ENCODE measurements at places on chromosomes 16 and 17.

DNA sequence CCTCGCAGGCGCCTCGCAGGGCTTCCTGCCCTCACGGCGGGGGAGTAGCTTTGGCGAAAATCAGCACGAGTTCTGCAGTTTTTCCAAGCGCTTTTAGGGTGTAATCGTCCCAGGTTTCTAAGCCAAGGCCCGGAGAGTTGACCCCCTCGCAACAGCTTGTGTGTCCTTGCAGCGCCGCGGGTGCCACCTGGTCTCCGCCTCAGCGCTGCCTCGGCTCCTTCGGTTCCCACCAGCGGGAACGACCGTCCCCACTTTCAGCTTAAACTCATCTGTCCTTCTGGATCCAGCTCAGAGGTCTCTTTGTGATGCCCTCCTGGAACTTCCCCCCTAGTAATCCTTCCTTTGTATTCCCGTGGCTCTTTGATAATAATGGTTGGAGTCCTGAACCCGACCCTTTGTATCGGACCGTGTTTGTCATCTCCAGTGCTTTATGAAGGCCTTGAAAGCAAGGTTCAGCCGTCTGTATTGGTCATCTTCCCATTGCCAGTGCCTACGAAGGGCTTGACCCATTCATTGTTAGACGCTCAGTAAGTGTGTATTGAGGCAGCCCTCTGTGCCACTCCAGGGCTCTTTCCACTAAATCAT is 858 bp upstream of the SMARCE1 start:
- peak; percentile 6 for DNase-seq

DNA sequence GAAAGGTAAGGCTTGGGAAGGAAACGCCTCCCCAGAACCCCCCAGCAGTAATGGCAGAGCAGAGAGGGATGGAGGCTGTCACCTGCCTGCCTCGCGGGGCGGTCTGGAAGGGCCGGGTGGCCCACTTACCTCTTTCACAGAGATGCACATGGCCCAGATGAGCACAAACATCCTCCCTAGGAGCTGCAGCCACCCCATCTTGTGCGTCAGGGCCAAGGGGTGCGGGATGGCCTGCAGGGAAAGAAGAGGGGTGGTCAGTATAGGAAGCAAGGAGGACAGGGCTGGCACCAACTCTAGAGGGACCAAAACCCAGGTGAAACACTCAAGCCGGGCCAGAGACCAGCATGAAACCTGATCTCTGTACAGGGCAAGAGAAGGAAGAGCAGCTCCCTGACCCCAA is 29.7 kb downstream of the TRPV3 start:
- no peak for DNase-seq

DNA sequence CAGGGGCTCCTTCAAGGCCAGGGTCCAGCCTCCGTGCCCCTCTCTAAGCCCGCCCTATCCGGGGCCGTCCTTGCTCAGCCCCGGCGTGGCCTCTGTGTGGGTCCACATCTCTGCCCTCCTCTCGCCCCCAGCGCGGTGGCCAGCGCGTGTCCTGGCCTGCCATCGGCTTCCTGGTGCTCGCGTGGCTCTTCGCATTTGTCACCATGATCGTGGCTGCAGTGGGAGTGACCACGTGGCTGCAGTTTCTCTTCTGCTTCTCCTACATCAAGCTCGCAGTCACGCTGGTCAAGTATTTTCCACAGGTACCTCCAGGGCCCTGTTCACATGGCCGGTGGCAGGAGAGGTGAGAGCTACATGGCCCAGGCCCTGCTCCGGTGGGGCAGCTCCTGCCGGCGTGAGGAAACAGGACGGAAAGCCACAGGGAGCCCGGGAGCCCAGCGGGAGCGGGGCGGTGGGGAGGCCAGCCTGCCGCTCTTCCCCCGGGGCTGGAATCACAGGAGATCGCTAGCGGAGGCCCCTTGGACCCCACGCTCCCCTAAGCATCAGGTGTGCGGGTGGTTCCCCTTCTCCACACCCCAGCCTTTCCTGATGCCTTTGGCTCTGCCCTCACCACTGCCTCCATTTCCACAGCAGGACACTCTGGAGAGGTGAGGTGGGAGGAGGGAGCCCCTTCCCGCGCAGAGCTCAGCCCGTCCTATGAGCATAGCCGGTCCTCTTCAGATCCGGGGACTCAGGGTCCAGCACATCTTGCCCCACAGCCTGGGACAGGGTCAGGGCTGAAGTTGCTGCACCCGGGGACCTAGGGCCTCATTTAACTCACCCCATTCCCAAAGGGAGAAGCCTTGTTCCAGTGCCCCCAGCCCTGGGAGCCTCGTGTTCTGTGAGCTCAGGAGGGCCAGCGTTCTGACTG is 10.2 kb downstream of the TAX1BP3 start:
- DNase-seq: no peak

GRCh38 chr17:538181-538973 is 176.3 kb downstream of the VPS53 start:
- DNase-seq: peak; percentile 55

GRCh38 chr16:24700549-24701392 is 28.7 kb upstream of the TNRC6A start:
- no peak for DNase-seq

DNA sequence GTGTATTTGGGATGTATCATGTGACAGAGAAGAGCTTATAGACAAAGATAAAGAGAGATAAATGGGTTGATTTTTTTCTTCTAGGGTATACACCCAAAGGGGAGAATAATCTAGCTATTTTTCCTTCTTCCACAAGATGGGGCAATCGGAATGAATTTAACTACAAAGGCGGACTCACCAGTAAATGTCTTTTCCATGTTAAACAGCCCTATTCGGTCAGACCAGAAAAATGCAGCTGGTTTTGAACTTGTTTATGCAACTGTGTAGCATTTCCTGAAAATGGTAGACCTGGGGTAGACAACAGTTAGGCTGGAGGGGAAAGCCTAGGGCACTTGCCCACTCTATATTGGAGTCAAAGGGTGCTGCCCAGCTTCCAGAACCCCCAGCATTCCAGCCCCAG is 477.1 kb downstream of the TOX3 start:
- no peak for DNase-seq

DNA sequence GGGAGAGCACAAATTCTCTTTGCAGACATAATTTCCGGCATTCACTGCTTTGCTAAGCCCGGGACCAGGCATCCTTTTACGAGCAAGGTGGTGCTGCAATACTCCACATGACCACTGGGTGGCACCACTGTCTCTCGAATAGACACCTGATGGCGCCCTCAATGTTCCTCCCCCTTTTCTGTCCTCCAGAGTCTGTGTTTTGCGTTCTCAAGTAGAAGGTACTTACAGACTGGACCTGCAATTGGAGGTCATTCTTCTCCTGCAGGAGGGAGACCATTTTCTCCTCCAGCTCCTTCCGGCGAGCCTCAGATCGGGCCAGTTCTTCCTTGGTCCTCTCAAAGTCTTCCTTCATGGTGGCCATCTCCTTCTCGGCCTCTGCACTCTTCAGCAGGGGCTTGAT is 45.2 kb downstream of the MYH13 start:
- peak; percentile 73 for DNase-seq

All from common myeloid progenitor, CD34-positive (primary cell).